Stimulated activated CD8-positive, alpha-beta memory T cell treated with anti-CD3 and anti-CD28 coated beads, Interleukin-4, amount 100 ng/mL, for 1 hour (primary cell): ENCODE measurements at places on chromosomes 7 and 10.

- DNase-seq: no peak
Measured at GRCh38 chr10:86179961-86180360, 186.6 kb downstream of the GRID1 start.

GRCh38 chr10:21369697-21370096 lies 155.8 kb downstream of the SKIDA1 start:
- DNase-seq: no peak

DNA sequence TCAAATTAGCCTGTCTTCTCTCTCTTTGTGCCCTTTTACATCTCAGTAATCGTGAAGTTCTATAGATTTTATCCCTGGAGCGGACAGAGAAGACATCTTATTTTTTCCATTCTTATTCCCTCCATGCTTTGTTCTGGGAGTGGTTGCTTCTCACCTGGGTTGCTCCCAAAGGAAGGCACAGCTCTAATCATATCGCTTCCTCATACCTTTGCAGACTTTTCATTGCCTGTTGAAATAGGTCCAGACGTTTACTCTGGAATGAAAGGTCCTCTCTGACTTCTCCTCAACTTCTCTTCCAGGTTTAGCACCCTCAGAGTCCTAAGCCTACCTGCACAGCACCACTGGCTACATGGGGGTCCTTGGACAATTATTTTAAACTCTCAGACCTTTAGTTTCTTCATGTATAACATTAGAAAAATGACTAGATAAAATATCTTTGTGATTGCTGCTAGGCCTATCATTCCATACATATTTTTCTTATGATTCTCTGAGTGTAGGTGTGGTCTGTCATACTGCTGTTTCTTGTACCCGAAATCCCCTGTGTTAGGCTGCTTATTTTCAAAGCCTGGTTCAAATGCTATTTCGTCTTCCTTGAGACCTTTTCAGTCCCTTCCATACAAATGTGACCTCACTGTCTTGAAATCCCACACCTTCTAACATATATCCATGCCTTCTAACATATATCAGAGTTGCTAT lies 418.1 kb downstream of the GFRA1 start:
- DNase-seq: no peak

GRCh38 chr10:108561649-108562048 lies 1361.7 kb downstream of the XPNPEP1 start:
- no peak for DNase-seq

GRCh38 chr10:128529225-128529624 lies 403.0 kb upstream of the MKI67 start:
- DNase-seq: no peak

DNA sequence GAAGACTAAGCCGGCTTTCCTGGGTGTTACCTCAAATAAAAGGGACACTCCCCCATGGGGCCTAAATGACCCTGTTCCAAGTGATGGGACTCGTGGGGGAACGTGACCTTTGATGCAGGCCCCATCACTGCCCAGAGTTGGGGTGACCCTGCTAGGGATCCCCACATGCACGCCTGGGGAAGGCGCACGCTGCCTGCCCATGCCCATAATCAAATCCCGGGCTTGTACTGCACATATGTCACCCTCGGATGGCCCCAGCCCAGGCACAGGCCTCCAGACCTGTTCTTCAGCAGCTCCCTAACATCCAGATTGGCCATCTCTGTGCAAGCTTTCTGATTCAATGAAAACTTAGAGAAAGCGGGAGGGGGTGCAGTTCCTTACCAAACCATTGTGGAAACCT lies 14.7 kb downstream of the EBF3 start:
- DNase-seq: no peak

DNA sequence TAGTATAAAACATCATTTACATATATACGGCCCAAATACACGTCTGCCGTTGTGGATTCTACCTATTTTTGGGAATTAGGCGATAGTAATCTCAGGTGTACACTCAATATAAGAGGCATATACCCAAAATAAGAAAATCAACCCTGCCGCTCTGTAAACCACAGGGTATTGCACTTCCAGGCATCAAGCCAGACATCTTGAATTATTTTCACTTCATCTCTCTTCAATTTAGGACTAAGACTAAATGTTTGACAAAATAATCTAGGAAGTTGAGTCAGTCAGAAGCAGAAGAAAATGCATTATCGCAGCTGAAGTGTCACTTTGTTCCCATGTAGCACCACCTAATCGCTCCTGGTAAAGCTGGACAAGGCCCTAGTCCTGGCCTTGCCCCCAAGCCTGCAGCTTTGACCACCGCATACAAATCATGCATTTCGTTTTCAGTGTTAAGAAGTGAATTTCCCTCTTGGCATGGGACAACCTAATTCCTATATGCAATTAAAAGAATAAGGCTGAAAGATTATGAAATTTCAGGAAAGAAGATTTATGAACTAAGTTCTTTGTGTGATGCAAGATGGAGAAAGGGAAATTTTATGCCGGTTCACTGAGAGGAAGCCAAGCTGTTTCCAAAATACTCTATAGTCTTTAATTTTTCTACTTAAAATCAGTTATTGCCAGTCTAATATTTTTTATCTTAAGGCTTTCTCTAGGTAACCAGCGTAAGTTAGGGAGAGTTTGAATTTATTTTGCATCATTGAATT lies 26.0 kb downstream of the CABCOCO1 start:
- DNase-seq: no peak

- no peak for DNase-seq
Measured at GRCh38 chr7:156378806-156379205, 261.8 kb upstream of the RNF32 start.

DNA sequence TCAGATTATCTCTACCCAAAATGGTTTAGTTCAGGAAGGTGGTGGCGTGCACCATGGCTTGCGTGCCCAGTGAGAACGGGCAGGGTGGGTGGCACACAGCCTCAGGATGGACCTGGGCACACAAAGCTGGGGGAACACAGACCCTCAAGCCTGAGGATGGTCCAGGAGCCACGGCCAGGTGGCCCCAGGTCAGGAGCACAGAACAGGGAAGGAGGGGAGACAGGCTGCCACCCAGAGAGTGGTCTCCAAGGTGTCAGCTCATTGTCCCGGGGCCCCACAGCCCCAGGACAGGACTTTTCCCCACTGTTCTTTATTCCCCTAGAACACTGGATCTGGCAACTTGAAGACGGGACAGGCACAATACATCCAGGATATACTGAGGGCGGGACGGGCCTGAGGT lies 75.6 kb upstream of the MGMT start:
- no peak for DNase-seq

GRCh38 chr7:86961686-86962085 lies 97.8 kb downstream of the ELAPOR2 start:
- no peak for DNase-seq

DNA sequence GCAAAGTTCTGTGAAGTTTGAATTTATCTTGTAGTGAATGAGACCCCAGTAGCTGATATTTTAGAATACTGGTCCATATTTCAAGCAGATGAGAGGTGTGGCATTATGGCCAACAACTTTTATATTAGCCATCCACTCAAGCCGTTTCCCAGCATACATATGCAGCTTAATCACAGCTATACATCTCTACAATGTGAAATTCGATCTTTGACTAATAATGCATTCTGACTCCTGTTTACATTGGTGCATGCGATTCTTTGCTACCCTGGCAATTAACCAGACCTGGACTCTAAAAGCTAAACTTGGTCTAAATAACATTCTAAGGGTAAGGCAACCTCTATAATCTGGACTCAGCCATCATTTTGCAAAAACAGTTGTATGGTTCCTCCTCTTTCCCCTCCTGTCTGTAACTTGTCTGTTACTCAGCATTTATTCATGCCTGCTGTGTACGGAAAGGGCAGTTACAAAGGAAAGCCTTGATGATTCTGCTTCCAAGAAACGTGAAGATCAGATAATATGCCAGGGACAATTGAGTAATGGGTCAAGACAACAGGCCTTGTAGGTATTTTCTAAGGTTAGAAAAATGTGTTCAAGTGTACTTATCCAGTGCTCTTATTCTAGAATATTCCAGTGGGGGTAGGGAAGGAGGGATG lies 50.6 kb downstream of the PNLIPRP2 start:
- DNase-seq: no peak

GRCh38 chr10:78178940-78179339 lies 145.3 kb downstream of the RPS24 start:
- DNase-seq: no peak

GRCh38 chr7:96126382-96126781 lies 195.5 kb downstream of the SLC25A13 start:
- no peak for DNase-seq

DNA sequence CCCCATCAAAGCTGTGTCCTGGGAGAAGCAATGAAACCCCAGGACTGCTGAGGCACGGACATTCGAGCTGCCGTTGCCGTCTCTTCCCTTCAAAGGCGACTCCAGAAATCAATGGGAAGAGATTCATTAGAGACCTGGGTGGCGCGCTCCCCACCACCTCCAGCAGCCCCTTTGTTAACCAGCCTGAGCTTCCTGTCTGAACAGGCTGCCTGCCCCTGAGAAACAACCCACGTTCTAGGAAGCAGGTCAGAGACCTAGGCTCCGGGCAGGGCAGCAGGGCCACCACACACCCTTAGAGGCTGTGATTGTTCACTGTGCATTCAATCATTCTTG lies 110.9 kb upstream of the PPIF start:
- no peak for DNase-seq

- DNase-seq: no peak
Measured at GRCh38 chr7:9625953-9626352, 1192.5 kb downstream of the NXPH1 start.

- DNase-seq: no peak
Measured at GRCh38 chr10:48762064-48763042, 77.7 kb downstream of the WDFY4 start.

DNA sequence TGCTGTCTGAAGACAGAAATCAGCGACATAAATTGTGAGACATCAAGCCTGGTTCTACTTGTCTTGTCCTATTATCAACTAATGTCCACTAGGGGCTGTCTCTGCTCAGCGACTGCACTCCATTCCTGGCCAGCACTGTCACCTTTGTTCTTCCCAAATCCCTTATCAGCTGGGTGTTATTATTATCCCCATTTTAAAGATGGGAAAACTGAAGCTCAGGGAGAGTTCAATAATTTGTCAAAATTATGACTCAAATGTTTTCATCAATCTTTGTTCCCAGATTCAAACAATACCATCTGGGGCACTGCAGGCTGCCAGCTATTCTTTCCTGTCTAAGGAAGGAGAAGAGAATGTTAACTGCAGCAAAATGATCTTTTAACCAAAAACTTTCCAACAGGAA lies 431.6 kb upstream of the NFE2L3 start:
- no peak for DNase-seq

DNA sequence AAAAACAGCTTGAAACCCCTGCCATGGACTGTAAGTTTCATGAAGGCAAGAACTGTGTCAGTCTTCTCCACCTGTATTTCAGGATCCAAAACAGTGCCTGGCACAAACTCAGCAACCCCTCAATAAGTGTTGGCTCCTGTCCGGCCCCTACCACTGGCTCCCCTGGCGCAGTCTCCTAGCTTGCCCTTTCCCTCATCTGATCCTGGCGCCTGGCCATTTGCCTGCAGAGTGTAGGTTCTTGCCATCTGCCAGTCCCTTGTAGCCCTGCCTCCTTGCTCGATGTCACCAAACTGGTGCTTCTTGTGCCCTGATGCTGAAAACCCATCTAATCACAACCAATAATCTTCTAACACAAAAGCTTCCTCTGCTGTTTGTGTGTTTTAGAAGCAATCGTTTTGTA lies 60.4 kb downstream of the LGI1 start:
- no peak for DNase-seq

GRCh38 chr7:147990942-147991341 lies 599.6 kb upstream of the C7orf33 start:
- DNase-seq: no peak

- DNase-seq: no peak
Measured at GRCh38 chr7:42573881-42574672, 337.1 kb upstream of the GLI3 start.

DNA sequence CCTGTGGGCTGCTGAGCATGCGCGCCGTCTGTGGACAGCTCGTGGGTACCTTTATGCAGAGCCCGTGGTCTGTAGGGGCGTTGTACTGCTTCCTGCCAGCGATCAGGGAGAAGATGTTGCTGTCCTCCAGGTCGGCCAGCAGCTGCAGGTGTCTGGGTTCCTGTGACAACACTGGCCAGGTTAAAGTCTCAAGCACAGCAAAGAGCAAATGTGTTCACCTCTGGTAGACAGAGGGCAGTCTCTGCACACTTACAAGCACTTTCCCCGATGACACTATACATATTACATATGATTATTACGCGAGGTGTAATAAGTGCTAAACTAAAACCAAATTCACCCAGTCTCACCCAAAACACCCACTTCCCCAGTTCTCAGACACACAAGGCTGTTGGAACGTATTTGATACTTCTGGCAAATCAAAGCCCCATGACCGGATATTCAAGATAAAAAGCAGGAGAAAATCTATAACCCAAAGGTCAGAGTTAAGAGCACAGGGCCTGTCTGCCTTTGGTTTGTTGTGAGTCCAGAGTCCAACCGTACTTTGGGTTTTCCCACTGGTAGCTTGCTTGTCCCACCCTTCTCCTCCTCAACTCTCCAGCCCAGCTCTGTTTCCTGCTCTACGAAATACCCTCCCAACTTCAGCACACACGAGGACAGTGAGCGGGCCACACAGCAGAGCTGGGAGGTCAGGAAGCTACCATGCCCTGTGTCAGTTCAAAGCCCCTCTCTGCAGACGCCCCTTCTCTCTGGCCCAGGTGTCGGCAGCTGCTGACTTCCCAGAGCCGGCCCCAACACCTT lies 49.7 kb upstream of the DDC start:
- no peak for DNase-seq

DNA sequence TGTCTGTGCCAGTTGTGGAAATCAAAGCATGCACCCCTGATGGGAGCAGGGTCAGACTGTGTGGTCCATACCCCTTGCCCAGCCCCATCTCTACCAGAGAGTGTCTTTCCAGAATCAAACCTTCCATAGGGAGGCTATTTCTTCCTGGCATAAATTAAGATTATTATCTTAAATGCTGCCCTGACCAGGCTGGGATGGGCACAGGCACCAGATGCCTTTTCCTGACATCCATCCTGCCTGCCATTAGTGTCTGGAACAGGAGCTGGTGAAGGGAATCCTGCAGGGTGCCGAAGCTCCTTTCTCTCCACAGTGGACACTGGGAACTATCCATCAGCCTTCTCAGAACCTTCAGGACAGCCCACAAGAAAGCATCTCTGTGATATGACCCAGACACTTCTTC lies 296.3 kb downstream of the GRID1 start:
- no peak for DNase-seq

GRCh38 chr10:73888514-73888913 lies 14.2 kb upstream of the CAMK2G start:
- no peak for DNase-seq

GRCh38 chr7:105806592-105807447 lies 69.6 kb downstream of the ATXN7L1 start:
- peak; percentile 34 for DNase-seq

DNA sequence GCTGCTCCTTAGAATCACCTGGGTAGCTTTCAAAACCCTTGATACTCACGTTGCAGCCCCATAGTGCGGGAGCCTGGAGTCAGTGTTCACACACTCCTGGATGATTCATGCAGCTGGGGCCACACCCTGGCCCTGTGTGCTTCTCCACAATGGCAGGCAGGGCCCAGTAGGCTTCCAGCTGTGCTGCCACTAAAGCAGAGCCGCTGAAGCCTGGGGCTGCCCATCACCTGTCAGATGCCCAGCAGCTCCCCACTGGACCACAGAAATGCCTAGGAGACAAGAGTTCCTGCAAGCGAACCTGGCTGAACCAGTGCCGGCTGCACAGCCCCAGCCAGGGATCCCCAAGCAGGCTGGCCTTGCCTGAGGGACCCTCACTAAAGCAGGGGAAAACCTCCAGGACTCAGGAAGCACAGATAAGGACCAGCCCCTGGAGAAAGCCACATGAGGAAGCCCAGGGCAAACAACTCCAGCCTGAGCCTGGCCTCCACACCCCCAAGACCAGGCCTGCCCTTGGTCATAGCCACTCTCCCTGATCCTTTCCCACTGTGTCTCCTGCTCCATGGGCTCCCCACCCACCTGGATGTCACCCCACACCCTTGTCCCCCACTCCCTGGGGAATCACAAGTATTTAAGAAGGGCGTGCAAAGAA lies 111.9 kb downstream of the GRID1 start:
- DNase-seq: no peak
